ENCODE measurements at places on chromosomes 5 and 9.

DNA sequence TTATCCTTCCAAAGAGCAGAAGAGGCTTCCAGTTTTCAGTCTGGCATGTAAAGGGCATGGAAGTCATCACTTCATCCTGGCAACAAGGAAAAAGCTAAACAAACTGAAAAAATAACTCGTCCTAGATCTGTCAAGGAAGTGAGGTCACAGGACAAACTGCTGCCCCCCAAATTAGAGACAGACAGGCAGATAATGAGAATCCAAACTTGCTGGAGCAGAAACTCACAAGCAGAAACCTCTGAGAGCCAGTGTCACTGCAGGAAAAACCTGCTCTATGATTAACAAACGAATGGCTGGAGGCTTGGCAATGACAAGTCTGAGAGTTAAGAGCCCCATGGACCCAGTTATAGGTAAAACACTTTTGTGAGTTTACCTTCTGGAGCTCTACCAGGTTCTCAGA is 18.9 kb upstream of the MLANA start:
- H3K27ac ChIP-seq, result no peak overlapping the region
- no peak for DNase-seq
- H3K4me1 ChIP-seq, result peaks cover 32% of the 10 kb centered on the region
- H3K36me3 ChIP-seq, result no peaks in the 10 kb centered on the region
- no peaks in the 10 kb centered on the region for H3K27me3 ChIP-seq
- H3K4me3 ChIP-seq, result no peak overlapping the region

- no peak overlapping the region for H3K4me3 ChIP-seq
- no peak for DNase-seq
- no peaks in the 10 kb centered on the region for H3K4me1 ChIP-seq
- peaks cover 13% of the 10 kb centered on the region for H3K27me3 ChIP-seq
- H3K27ac ChIP-seq, result no peak overlapping the region
- no peaks in the 10 kb centered on the region for H3K36me3 ChIP-seq
Measured at GRCh38 chr5:77319117-77319804, 108.8 kb downstream of the PDE8B start.

DNA sequence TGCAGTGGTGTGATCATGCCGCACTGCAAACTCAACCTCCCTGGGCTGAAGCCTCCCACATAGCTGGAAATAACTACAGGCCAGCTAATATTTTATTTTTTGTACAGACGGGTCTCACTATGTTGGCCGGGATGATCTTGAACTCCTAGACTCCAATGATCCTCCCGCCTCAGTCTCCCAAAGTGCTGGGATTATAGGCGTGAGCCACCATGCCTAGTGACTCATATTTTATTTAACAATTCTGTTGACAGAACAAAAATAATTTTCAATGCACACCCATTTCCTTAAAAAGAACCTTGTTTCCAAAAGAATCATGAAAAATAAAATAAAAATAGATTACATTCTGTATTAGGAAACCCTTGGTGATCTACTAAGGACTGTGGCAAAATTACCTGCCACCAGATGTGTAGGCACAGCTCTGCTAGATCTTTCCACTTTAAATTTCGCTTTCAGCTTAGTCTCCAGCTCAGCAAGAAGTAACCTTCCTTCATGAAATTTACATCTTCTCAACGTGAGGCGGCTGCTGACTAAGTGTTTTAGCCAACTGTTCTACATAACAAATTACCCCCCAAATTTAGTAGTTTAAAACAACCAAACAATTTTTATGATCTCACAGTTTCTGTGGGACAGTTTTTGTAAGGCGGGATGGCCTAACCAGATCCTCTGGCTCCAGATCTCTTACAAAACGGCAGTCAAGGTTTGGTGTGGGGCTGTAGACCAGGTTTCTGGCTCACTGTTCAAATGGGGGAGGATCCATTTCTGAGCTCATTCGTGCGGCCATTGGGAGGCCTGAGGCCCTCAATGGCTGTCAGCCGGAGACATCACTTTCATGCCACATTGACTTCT is 32.6 kb upstream of the GOLPH3 start:
- no peak overlapping the region for H3K27ac ChIP-seq
- peaks cover 2% of the 10 kb centered on the region for H3K27me3 ChIP-seq
- no peak overlapping the region for H3K4me3 ChIP-seq

DNA sequence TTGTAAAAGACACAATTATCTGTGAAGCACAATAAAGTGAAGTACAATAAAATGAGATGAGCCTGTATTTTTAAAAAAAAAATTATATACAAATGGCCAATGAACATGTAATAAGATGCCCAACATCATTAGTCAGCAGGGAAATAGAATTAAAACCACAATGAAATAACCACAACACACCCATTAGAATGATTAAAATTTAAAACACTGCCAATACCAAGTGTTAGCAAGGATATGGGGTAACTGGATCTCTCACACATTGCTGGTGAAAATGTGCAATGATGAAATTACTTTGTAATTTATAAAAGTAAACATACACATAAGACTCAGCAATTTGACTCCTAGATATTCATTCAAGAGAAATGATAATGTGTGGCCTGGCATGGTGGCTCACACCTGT is 62.8 kb downstream of the SHOC1 start:
- no peaks in the 10 kb centered on the region for H3K27me3 ChIP-seq
- H3K4me3 ChIP-seq, result no peak overlapping the region
- no peaks in the 10 kb centered on the region for H3K4me1 ChIP-seq
- peaks cover 21% of the 10 kb centered on the region for H3K36me3 ChIP-seq

DNA sequence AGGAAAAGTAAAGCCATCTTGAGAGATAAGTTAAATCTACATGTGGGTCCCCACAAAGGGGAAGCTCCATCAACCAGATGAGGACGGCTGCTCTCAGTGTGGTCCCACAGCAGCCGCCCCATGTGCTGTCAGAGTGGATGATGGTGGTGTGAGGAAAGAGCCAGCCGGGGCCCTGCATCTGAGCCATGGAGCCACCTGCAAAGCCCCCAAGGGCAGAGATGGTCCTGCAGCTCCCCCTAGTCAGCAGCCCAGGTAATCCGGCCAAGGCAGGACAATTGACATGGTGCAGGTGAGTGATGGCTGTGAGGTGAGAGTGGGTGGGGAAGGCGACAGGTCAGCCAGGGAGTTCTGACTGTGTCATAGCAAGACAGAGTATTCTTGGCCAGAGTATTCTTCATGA is 458.8 kb downstream of the ICE1 start:
- H3K4me3 ChIP-seq, result no peak overlapping the region
- DNase-seq, result no peak
- no peaks in the 10 kb centered on the region for H3K4me1 ChIP-seq
- H3K36me3 ChIP-seq, result no peaks in the 10 kb centered on the region
- peaks cover 24% of the 10 kb centered on the region for H3K27me3 ChIP-seq

- H3K4me1 ChIP-seq, result no peaks in the 10 kb centered on the region
- no peak overlapping the region for H3K27ac ChIP-seq
- no peak for DNase-seq
- H3K4me3 ChIP-seq, result no peak overlapping the region
- no peaks in the 10 kb centered on the region for H3K36me3 ChIP-seq
Measured at GRCh38 chr5:167699432-167699831, 592.0 kb upstream of the WWC1 start.

- H3K36me3 ChIP-seq, result no peaks in the 10 kb centered on the region
- no peak overlapping the region for H3K27ac ChIP-seq
- H3K4me3 ChIP-seq, result no peak overlapping the region
Measured at GRCh38 chr9:115200711-115201505, 83.0 kb upstream of the TNC start.

- no peaks in the 10 kb centered on the region for H3K4me1 ChIP-seq
- H3K27ac ChIP-seq, result no peak overlapping the region
- H3K27me3 ChIP-seq, result no peaks in the 10 kb centered on the region
Measured at GRCh38 chr5:171032435-171032973, 170.7 kb downstream of the RANBP17 start.
